ENCODE measurements at places on chromosomes 4 and X.
A peak's percentile ranks its signal among the peaks of the same experiment; 100 is the strongest.

- DNase-seq, result no peak
These were observed 44.0 kb upstream of the SCD5 start for GRCh38 chr4:82842593-82842992.

- DNase-seq, result no peak
These were observed 187.9 kb downstream of the EPHA5 start for GRCh38 chr4:65482410-65482809.

- DNase-seq, result no peak
These were observed 22.0 kb downstream of the SLC4A4 start for GRCh38 chr4:71360844-71361243.

DNA sequence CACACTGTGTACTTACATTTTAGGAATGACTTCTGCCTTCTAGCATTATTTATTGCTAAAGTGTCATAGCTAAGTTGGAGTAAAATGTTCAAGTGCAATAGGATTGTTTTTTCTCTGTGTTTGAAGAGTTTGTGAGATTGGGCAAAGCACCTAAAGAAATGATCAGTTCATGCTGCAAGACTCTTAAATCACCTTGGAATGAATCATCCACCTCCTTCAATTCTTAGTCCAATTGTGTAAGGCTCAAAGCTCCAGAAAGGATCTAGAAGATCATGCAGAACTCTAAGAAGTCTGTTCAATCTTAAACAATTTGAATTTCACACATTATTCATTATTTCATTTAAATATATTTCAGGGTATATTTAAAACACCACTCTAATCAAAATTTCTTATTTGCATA is 137.1 kb downstream of the AMELX start:
- no peak for DNase-seq

GRCh38 chr4:1813231-1813630 is 20.1 kb downstream of the FGFR3 start:
- no peak for DNase-seq

DNA sequence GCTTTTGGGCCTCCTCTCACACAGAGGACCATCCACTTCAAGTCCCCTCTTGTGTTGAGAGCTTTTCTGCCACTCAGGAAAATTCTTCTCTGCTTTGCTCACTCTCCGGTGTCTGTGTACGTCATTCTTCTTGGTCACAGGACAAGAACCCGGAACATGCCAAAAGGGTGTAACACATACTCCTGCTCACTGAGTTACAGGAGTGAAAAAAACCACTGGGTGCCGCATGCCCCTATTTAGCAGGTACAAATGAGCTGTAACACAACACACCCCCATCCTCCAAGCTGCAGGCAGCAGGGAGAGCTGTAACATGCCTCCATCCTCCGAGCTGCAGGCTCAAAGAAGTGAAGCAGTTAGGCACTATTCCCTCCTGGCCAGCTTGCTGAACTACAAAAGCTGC is 13.0 kb upstream of the CXCL2 start:
- no peak for DNase-seq

DNA sequence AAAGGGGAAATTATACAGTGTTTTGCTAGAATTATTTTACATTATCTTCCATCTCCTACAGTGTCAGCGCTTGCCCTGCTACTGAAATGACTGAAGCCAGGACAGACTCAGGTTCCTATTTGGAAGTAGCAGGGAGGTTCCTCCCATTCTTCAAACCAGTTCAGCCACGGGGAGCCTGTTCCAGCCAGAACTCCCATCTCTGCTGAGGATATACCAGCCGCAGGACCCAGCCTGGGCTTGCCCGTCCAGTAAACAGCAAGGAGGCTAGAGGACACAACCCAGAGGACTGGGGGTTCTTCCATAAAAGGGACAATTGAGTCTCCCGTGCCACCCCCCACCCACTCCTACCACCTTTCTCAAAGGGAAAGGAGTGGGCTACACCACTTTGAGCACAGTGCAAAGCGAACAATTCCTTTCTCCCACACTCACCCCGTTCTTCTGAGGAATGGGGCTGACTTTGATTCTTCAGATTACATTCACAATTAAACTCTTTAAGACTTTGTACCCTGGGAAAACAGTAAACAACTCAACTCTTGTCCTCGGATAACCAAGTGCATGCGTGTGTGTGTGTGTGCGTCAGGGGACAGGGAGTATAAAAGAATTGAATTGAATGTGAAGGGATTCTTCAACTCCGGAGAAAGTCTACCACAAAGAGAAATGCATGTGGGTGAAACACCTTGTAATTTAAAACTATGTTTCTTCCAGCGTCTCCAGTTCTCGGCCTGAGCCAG is 31.0 kb upstream of the PPARGC1A start:
- DNase-seq, result no peak

GRCh38 chr4:104408878-104409277 is 85.8 kb downstream of the CXXC4 start:
- no peak for DNase-seq

GRCh38 chr4:77599378-77599777 is 6.2 kb upstream of the CXCL13 start:
- no peak for DNase-seq

- no peak for DNase-seq
These were observed 107.2 kb upstream of the NALF2 start for GRCh38 chrX:69396916-69397315.

- DNase-seq, result no peak
These were observed 937.1 kb downstream of the PDHA2 start for GRCh38 chr4:96776920-96777527.

DNA sequence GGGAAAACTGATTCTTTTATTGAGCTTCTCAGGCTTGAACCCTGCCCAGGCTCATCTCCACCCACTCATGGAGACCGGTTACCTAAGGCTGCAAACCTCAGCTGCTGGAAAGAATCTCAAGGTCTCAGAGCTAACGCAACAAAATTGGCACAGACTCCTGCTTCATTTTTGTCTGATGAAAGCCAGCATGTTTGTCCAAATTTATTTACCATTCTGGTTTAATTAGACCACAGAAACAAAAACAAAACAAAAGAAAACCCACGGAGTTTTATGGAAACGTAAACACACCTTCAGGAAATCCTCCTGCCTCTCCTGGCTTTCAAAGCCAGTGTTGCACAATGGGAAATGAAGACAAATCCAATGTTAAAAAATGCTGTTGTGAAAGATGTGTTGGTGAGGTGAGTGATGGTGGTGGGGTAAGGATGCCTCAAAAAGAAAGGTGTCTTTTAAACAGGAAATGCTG is 56.4 kb upstream of the PDLIM3 start:
- DNase-seq, result no peak

GRCh38 chr4:163703251-163703650 is 208.8 kb downstream of the TMA16 start:
- no peak for DNase-seq

DNA sequence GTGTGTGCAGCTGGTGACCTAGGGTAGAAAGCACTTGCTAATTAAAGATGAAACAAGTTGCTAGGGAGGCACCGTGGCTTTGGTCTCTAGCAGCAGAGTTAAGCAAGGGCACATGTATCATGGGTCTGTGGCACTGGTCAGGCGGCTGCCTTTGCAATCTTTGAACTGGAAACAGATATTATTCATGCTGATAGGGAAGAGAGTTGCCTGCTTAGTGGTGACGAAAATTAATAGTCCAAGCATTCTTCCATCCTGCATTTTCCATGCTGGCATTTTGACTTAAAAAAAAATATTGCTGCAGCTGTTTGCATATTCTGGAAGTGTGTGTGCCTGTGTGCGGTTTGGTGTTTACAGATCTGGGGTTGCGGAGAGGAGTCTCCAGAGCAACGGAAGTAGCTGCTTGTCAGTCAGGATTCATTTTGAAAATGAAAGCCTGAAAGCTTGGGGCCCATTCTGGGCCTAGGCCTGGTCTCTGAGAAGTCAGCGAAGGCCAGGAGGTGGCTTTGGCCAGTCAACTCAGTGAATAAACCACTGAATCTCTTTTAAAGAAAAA is 2.3 kb upstream of the SOWAHD start:
- DNase-seq, result peak; percentile 91

GRCh38 chr4:94451695-94452475 is at the start of gene PDLIM5:
TSS of gene PDLIM5 (plus strand) at chr4:94451942. CDS start at chr4:94455289, 3,347 bp downstream.
- DNase-seq, result peak; percentile 80

- no peak for DNase-seq
These were observed 99.5 kb upstream of the ITM2A start for GRCh38 chrX:79466636-79467035.

GRCh38 chr4:124899997-124900396 is 187.5 kb upstream of the ANKRD50 start:
- DNase-seq, result no peak

DNA sequence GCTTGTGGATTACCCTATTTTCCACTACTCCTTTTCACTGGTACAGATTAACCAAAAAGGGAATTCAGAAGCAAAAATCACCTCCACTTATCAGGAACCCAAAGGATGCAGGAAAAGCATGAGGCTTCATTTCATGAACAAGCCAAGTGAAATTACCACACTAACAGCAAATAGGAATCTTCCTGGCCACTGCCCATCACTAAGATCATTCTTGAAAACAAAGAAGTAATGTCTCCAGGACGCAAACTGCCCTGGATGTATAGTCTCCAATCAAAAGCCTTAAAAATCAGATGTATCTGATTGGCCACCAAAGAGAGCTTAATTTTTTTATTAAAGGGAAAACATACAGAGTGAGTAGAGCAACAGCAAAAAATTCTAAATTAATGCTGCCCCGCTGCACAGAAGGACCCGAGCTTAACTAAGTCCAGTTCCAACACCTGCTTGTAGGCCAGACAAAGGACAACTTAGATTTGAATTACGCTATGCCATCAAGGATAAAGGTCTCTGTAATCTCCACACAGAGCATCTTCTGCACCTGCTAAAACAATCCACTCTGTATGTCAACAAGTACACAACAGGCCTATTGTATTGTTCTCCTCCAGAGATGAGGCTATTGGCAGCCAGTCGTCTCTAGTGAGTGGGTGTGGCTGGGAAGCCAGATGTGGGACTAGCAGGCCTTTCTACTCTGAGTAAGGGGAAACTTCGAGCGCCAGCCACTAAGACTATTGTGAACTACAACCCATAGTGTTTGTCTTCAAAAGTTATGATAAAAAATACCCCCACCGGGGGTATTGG is 12.4 kb downstream of the ZDHHC9 start:
- no peak for DNase-seq

DNA sequence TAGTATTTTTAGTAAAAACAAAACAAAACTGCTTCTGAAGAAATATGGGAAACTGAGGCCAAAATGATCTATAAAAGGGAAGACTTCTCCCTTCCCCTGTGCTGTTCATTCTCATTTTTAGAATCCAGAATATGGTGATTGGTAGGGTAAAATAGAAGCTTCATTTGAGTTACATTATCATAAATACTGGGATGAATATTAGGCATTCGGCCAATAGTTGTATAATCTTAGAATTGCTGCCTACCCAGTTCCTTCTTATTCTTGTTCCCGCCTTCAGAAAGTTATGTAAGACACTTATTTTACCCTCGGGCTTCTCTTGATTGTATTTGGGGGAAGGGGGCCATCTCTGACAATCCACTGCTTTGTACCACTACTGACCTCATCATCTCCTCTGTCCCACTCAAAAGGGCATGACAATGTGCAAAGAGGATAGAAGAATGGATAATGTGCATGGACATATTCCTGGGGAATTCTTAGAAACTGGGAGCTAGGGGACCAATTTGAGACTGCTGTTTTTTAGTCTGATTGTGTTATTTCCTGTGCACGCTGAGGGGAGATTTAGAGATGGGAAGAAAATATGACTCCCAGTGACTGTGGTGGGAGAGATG is 588 bp downstream of the ART3 start:
- DNase-seq, result no peak

Data from T-helper 2 cell (primary cell).